ENCODE measurements at places on chromosomes 5 and 9.

- DNase-seq: no peak
Observed at GRCh38 chr5:169095976-169096375, 205.0 kb downstream of the SLIT3 start.

DNA sequence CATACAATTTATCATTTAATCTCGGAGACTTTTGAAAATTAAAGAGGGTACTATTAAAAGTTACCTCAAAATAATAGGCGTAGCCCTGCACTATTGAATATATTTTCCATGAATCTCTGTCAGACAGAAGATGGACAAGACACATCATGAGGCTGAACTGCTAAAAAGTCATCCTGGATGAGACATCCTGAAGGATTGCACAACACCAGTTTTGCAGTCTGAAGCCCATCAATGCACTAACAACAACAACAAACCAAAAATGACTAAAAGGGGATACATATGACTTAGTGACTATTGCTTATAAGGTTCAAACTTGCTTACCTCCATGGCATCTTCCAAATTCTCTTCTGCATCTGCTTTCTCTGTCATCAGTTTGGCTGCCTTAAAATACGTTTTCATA is 15.7 kb downstream of the LMBRD2 start:
- no peak for DNase-seq

- DNase-seq: no peak
Observed at GRCh38 chr5:150196986-150197385, 7.1 kb downstream of the SLC6A7 start.

DNA sequence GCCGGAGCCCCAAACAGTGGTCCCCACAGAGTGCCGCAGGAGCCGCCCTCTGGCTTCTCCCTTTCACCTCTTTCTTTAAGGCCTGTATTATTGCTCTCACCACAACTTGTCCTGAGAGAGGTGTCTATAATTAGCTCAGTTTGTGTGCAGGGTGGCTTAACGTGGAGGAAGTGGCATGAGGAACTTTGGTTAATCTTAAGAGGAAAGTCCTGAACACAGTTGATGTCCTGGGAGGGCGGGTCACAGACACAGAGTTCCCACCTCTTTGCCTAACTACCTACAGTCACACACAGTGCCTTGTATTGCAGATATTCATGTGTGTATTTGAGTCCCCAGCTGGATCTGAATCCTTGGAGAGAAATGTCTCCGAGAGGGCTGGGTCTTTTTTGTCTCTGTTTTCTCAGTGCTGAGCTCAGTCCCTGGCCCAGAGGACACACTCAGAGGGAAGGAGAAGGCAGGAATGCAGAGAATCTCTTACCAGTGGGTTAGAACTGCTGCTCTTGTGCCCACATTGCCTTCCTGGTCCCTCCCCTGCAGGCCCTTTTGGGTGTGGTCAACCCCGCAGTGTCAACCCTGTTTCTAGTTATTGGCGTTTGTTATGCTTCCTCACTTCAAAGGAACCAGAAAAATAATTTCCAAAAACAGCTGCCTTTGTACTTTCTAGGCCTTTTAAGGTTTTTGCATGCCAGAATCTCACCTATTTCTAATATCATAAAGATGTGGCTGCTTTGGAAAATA is 392.5 kb downstream of the KDM4C start:
- DNase-seq: no peak

DNA sequence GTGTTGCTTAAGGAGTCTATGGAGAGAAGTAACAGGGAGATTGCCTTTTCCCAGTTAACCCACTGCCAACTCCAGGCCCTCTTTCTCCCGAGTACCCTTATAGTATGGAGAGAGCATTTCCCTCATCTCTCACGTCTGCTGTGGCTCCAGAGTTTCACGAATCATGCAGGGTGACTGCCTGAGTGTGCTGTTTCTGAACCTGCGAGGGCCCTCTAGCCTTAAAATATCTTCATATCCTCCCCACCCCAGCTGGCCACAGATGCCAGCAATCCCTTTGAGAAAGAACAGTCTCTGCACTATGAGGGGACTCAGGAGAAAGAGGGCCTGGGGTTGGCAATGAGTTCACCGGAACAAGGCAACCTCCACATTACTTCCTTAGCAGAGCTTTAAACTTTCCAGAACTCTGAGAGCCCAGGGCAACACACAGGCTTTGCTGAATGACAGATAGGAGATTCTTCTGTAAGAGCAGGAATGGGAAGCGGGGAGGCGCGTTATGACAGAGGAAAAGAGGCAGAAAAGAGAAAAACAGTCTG is 81.6 kb upstream of the ANKH start:
- DNase-seq: no peak

GRCh38 chr5:8613078-8613685 is 744.2 kb downstream of the MTRR start:
- no peak for DNase-seq

- no peak for DNase-seq
Observed at GRCh38 chr5:100517301-100517974, 17.7 kb upstream of the FAM174A start.
